ENCODE measurements at places on chromosomes 4 and X. TPM values are rescaled to one million over a fixed set of nuclear protein-coding genes. Genes with fewer than 3 reads are reported as not detected.

The ANKRD17 gene
- 23.3 TPM for total RNA-seq

The ADRA2C gene
- total RNA-seq, result 11.9 TPM

The SCML1 gene
- total RNA-seq, result 7.4 TPM

The GRID2 gene
- not detected for total RNA-seq

The FRMD7 gene
- total RNA-seq, result not detected

The GAGE2A gene
- total RNA-seq, result not detected

The EXOC1L gene
- not detected for total RNA-seq

The TEX13D gene
- not detected for total RNA-seq

The CT45A10 gene
- total RNA-seq, result 0.22 TPM

The HTR2C gene
- total RNA-seq, result not detected

The MAP3K15 gene
- 1.8 TPM for total RNA-seq
